ENCODE measurements at places on chromosomes 4 and X. TPM values are rescaled to one million over a fixed set of nuclear protein-coding genes. Genes with fewer than 3 reads are reported as not detected.

EPHA5 gene
- not detected for total RNA-seq

VEGFC gene
- total RNA-seq: not detected

- no peak overlapping the region for H3K4me3 ChIP-seq
- H3K27ac ChIP-seq: no peak overlapping the region
- no peaks in the 10 kb centered on the region for H3K27me3 ChIP-seq
Observed at GRCh38 chr4:25144870-25145481, 15.3 kb downstream of the SEPSECS start.

DNA sequence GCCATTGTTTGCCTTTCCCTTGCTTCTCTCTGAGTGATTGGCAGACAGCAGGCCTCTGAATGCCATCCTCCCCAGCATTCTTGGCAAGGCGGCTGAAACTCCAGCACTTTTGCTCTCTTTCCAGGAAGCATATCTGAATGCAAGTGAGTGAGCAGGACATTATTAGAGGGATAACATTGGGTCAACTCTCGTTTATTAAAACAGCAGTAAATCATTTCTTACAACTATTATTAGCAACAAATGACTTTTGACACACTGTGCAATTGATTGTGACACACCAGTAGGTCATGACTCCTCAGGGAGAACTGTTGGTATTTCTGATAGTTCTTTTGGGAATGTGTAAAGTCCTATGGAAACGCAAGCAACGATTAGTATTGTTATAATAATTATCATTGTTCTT is 103.8 kb downstream of the EFNB1 start:
- no peaks in the 10 kb centered on the region for H3K27me3 ChIP-seq
- no peak for DNase-seq
- H3K27ac ChIP-seq: no peak overlapping the region

GRCh38 chr4:78410676-78411075 is 140.9 kb upstream of the ANXA3 start:
- H3K27ac ChIP-seq: no peak overlapping the region
- H3K36me3 ChIP-seq: no peaks in the 10 kb centered on the region
- no peak overlapping the region for H3K4me3 ChIP-seq
- peaks cover 9% of the 10 kb centered on the region for H3K27me3 ChIP-seq
- H3K4me1 ChIP-seq: no peaks in the 10 kb centered on the region
- DNase-seq: no peak

Measured in activated naive CD4-positive, alpha-beta T cell treated with anti-CD3 and anti-CD28 coated beads for 36 hours (primary cell).